ENCODE measurements at places on chromosomes 7 and 10. TPM values are rescaled to one million over a fixed set of nuclear protein-coding genes. Genes with fewer than 3 reads are reported as not detected.
A peak's percentile ranks its signal among the peaks of the same experiment; 100 is the strongest.

Gene GIMAP8
- total RNA-seq = not detected

Gene CAV1
- total RNA-seq = 437 TPM

DNA sequence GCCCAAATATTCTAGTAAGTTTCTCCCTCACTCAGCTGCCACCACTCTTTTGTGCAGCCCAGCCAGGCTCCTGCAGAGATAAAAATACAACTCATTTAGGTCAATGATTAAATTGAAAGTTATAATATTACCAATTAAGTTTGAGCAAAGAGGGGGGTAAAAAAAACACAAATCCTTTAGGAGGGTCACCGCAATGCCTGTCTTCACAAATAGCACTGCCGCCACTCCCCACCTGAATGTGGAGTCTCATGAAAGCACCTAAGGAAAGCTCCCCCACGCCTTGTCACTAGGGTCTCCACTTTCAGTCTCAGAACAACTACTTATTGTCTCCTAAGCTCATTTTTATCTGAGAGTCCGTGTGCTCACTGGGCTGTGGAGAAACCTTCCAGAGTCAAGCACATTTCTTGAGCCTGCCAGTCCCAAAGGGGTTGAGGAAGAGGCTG, 148.7 kb downstream of the FGFR2 start:
- DNase-seq = no peak

DNA sequence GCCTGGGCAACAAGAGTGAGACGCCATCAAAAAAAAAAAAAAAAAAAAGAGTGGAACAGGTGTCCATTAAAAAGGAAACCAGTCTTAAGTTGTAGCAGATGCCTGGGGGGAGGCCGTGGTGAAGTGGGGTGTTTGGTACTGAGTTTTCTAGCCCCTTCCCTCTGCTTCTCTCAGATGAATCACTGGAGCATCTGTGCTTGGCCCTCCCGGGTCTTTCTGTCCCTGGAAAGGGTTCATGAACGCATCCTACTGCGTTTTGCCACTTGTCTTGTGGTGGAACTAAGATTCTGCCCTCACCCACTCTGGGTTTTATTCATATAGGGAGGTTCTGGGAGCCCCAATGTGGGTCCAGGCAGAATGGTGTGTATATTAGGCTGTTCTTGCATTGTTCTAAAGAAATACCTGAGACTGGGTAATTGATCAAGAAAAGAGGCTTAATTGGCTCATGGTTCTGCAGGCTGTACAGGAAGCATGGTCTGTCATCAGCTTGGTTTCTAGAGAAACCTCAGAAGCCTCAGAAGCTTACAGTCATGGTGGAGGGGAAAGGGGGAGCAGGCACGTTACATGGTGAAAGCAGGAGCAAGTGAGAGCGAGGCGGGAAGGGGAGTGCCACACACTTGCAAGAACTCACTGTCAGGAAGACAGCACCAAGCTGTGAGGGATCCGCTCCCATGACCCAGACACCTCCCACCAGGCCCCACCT, 63.5 kb downstream of the CAMK1D start:
- no peak for DNase-seq

DNA sequence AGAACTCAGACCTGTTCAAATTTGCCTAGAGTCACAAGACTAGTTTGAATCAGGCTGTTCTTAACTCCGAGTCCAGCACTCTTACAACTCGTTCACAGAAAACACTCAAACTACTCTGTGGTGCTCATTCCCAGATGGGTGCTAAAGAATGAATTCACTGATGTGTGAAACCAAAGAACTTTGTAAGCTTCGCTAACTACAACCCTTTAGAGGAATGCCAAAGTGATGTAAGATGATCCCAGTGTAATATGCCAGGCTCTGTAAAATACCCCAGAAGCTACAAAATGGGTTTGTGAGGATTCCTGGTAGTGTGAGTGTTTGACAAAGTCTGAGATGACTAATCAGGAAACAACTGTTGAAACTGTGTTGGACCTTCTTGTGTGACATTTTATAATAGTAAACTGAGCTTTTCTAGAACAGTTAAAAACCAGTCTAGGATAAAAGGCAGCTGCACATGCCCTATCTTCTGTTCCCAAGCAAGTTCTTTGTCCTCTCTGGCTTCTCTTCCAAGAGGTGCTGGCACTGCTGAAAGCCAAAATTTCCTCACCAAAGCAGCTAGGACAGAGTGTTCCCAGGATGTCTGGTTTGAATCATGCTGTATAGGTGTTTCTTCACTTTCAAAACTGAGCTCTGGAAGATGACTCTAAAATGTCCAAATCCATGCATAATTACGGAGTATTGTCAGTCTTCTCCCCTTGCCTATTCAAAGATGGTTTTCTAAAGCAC, 527.6 kb downstream of the SORCS1 start:
- DNase-seq = peak; percentile 20

- DNase-seq = peak; percentile 6
These were observed at the start of gene EBF3 for GRCh38 chr10:129963641-129964501. EBF3 (minus strand) TSS chr10:129964274; CDS start chr10:129963768, 506 bp downstream.

- peak; percentile 23 for DNase-seq
These were observed 29.3 kb downstream of the CCNJ start for GRCh38 chr10:96072674-96073073.

- DNase-seq = no peak
These were observed 21.4 kb downstream of the CREB5 start for GRCh38 chr7:28433699-28434219.

DNA sequence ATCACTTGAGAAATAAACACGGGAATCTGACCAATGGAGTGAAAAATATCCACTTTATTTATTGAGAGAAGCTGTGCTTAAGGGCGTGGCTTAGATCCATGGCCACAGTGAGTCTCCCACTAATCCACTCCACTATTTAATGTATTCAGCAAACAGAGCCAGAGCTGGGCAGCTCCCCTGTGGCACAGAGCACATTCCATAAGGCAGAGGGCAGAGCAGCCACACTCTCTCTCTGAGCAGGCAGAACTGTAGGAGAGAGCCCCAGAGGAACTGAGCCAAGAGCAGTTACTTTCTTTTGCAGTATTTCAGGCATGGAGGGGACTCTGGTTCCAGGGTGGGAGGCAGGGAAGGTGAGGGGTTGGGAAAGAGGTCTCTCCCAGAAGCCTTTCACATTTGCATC, 106.0 kb downstream of the GALNT17 start:
- no peak for DNase-seq

Measured in HT1080 (cell line).